ENCODE measurements at places on chromosomes 3 and 15. TPM values are rescaled to one million over a fixed set of nuclear protein-coding genes. Genes with fewer than 3 reads are reported as not detected.
A peak's percentile ranks its signal among the peaks of the same experiment; 100 is the strongest.

GRCh38 chr3:109025896-109026295 lies 72.2 kb upstream of the GUCA1C start:
- no peaks in the 10 kb centered on the region for H3K27me3 ChIP-seq
- H3K36me3 ChIP-seq, result no peaks in the 10 kb centered on the region
- no peak overlapping the region for H3K4me3 ChIP-seq
- DNase-seq, result no peak

DNA sequence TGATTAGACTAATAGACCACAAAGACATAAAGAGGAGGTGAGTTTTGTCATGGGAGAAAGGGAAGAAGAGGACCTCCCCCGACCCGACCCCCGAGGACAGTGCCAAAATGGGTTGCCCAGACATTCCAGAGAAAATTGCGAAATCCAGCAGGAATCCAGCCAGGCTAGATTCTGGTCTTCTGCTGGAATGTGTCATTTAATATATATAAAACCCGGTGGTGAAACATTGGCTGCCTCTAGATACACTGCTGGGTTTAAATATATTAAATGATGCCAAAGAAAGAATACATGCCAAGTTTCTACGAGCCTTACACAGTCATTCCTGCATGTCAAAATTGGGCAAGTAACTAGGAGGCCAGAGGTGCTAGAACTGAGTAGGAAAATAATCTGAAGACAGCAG lies 45.3 kb upstream of the SPESP1 start:
- no peaks in the 10 kb centered on the region for H3K27me3 ChIP-seq
- H3K4me1 ChIP-seq, result no peaks in the 10 kb centered on the region
- no peak for DNase-seq
- no peak overlapping the region for H3K27ac ChIP-seq

- no peaks in the 10 kb centered on the region for H3K36me3 ChIP-seq
- no peaks in the 10 kb centered on the region for H3K4me1 ChIP-seq
- no peak overlapping the region for H3K27ac ChIP-seq
- no peak overlapping the region for H3K4me3 ChIP-seq
These were observed 55.5 kb downstream of the MCF2L2 start for GRCh38 chr3:183372911-183373310.

DNA sequence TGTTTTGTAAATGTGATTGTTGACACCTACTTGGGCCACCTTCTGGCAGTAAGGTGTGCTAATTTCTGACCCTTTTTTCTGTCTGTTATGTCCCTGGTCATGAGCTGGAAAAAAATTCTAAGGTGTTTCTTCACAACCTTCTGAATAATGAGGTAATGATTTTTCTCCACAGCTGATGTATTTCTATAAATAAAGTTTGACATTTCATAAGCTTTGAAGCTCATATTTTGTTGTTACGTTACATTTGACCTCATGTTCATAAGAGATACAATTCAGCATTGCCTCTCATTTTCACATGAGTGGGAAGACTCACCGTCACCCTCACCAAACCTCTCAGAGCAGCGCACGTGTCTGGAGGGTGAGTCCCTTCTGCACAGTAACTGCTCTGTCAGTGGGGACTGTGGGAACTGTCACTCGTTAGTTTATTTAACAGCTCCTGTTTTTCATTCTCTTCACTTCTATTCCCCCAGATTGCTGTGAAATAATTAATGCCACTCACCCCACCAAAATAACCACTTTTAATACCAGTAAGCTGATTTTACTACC lies 140.9 kb downstream of the PLCL2 start:
- no peak overlapping the region for H3K27ac ChIP-seq
- no peaks in the 10 kb centered on the region for H3K36me3 ChIP-seq
- no peaks in the 10 kb centered on the region for H3K27me3 ChIP-seq
- no peak overlapping the region for H3K4me3 ChIP-seq
- peaks cover 45% of the 10 kb centered on the region for H3K4me1 ChIP-seq

GRCh38 chr3:44104668-44105321 lies 136.9 kb upstream of the TOPAZ1 start:
- DNase-seq, result no peak
- H3K36me3 ChIP-seq, result no peaks in the 10 kb centered on the region
- no peaks in the 10 kb centered on the region for H3K27me3 ChIP-seq
- no peak overlapping the region for H3K4me3 ChIP-seq

DNA sequence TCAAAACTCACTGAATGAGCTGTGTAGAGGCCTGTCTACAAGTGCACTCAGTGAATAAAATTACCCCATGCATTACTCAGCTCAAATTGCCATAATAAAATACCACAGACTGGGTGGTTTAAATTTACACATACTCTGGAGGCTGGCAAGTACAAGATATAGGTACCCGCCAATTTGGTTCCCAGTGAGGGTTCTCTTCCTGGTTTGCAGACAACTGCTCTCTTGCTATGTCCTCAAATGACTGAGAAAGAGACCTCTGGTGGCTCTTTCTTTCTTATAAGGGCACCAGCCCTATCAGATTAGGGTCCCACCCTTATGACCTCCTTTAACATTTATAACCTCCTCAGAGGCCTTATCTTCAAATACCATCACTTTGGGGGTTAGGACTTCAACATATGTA lies 237.0 kb downstream of the CPNE4 start:
- H3K27me3 ChIP-seq, result no peaks in the 10 kb centered on the region
- no peaks in the 10 kb centered on the region for H3K36me3 ChIP-seq
- no peak overlapping the region for H3K4me3 ChIP-seq
- no peak overlapping the region for H3K27ac ChIP-seq
- no peak for DNase-seq

- DNase-seq, result peak; percentile 9
- no peak overlapping the region for H3K4me3 ChIP-seq
- H3K4me1 ChIP-seq, result peaks cover 61% of the 10 kb centered on the region
- H3K27me3 ChIP-seq, result no peaks in the 10 kb centered on the region
- no peaks in the 10 kb centered on the region for H3K36me3 ChIP-seq
These were observed 102.6 kb downstream of the SNRK start for GRCh38 chr3:43388915-43389314.

DNA sequence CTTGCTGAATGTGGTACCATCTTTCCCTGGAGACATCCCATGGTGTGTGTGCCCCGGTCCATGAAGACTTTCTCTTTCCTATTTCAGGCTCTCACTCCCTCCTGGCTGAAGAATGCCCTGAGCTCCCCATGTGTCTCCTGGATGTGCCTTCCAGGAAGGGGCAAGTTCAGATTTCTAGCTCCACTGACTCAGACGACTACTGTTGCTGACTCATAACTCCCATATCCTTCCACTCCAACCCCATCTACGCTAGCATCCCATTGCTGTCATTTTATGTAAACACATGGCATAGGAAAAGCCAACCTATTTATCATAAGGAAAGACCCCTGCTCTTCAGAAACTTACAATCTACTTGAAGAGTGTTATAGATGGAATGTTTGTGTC lies 95.0 kb downstream of the ADCY5 start:
- no peak overlapping the region for H3K27ac ChIP-seq
- H3K27me3 ChIP-seq, result no peaks in the 10 kb centered on the region
- H3K4me3 ChIP-seq, result no peak overlapping the region

Gene TOPAZ1
- total RNA-seq, result not detected

All from CD4-positive, alpha-beta memory T cell (primary cell).